ENCODE measurements at places on chromosomes 11 and 22. TPM values are rescaled to one million over a fixed set of nuclear protein-coding genes. Genes with fewer than 3 reads are reported as not detected.

The VSIG2 gene
- 0.09 TPM for total RNA-seq

The DDX6 gene
- total RNA-seq = 112 TPM

The PTDSS2 gene
- 34.9 TPM for total RNA-seq

The HMOX1 gene
- 240 TPM for total RNA-seq

The HBG2 gene
- 0.32 TPM for total RNA-seq

The C11orf65 gene
- total RNA-seq = 1.6 TPM

The MRGPRE gene
- not detected for total RNA-seq

The CNIH2 gene
- total RNA-seq = 0.17 TPM

The MYO7A gene
- total RNA-seq = 0.09 TPM

The MGAT3 gene
- under 0.01 TPM for total RNA-seq

The CLMP gene
- 139 TPM for total RNA-seq

The ALDH3B1 gene
- total RNA-seq = 5.2 TPM
